H9 (cell line): ENCODE measurements at places on chromosomes 2 and 18.

DNA sequence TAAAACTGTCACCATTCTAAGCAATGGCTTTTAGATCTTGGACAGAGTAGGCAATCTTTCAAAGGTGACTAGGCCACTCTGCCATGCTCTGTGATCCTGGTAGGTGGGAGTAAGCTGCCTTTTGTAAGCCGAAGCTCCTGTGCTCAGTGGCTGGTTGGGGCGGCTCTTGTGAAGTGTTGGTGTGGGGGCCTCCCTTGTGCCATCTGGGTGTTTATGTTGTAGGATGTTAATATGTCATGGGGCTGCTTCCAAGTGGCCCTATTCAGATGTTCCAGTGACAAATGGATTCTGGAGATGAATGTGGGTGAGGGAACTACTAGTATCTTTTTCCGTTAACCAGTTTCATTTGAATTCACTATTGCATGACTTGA is 116.8 kb upstream of the SPRED2 start:
- no peaks in the 10 kb centered on the region for H3K27me3 ChIP-seq
- no peak overlapping the region for H3K4me3 ChIP-seq
- no peak overlapping the region for H3K27ac ChIP-seq
- no peaks in the 10 kb centered on the region for H3K4me1 ChIP-seq

- H3K27me3 ChIP-seq: no peaks in the 10 kb centered on the region
- H3K36me3 ChIP-seq: peaks cover 5% of the 10 kb centered on the region; the same call in 1 of the 3 replicates
- DNase-seq: no peak
- no peak overlapping the region for H3K27ac ChIP-seq
Observed at GRCh38 chr2:217593732-217594131, 409.1 kb downstream of the TNS1 start.

GRCh38 chr18:44792456-44793061 is 111.9 kb downstream of the SETBP1 start:
- no peaks in the 10 kb centered on the region; the same call in 1 of the 2 replicates for H3K4me1 ChIP-seq
- no peak overlapping the region for H3K27ac ChIP-seq
- H3K4me3 ChIP-seq: no peak overlapping the region
- no peak for DNase-seq
- H3K36me3 ChIP-seq: no peaks in the 10 kb centered on the region

GRCh38 chr2:42046819-42047487 is 868 bp upstream of the PKDCC start:
- H3K27me3 ChIP-seq: peaks cover 11% of the 10 kb centered on the region; the same call in 1 of the 2 replicates
- H3K27ac ChIP-seq: no peak overlapping the region
- H3K4me1 ChIP-seq: peaks cover 3% of the 10 kb centered on the region; the same call in 1 of the 2 replicates
- DNase-seq: peak; percentile 84
- H3K4me3 ChIP-seq: peak overlapping the region; percentile 78

DNA sequence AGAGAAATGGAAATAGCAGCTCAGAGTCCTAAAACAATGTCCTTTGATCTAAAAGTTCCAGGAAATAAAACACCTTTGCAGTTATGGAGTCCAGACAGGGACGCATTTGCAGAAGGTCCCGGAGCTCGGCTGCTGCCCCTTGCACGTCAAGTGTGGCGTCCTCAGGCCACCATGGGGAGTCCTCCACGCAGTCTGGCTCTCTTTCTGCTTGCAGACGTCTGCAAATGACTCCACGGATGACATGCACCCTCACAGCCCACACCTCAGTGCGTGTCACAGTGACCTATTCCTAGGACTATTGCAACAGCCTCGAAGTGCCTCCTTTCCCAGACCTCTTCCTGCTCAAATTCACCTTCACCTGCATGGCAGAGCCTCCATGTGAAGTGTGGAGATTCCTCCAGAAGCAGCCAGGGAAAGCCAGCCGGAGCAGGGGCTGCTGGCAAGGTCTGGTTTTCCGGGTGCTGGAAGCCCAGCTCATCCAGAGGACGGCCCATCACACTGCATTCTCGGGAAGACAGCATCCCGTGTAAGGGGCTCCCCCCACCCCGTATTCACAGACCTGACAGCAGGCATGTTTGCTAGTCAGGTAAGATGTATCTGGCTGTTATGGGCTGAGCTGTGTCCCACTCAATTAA is 137.7 kb downstream of the ASB1 start:
- no peaks in the 10 kb centered on the region for H3K36me3 ChIP-seq
- H3K4me3 ChIP-seq: no peak overlapping the region
- no peak overlapping the region for H3K27ac ChIP-seq
- no peaks in the 10 kb centered on the region for H3K27me3 ChIP-seq
- DNase-seq: no peak

- H3K36me3 ChIP-seq: no peaks in the 10 kb centered on the region
- peak; percentile 86 for DNase-seq
- no peak overlapping the region for H3K27ac ChIP-seq
- H3K27me3 ChIP-seq: no peaks in the 10 kb centered on the region
Observed at GRCh38 chr2:232890896-232891601, 21.0 kb downstream of the SNORC start.

- H3K36me3 ChIP-seq: peaks cover 54% of the 10 kb centered on the region
- H3K4me3 ChIP-seq: no peak overlapping the region
- H3K4me1 ChIP-seq: no peaks in the 10 kb centered on the region
- H3K27me3 ChIP-seq: no peaks in the 10 kb centered on the region
- no peak for DNase-seq
- H3K27ac ChIP-seq: no peak overlapping the region
Observed at GRCh38 chr2:177433402-177433801, 40.8 kb downstream of the AGPS start.

DNA sequence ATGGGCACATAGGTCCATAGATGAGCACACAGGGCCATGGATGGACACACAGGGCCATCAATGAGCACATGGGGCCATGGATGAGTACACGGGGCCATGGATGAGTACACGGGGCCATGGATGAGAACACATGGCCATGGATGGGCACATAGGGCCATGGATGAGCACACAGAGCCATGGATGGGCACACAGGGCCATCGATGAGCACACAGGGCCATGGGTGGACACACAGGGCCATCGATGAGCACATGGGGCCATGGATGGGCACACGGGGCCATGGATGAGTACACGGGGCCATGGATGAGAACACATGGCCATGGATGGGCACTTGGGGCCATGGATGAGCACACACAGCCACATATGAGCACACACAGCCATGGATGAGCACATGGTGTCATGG is 192.6 kb upstream of the HDAC4 start:
- DNase-seq: no peak
- no peaks in the 10 kb centered on the region for H3K27me3 ChIP-seq
- peaks cover 7% of the 10 kb centered on the region; the same call in 1 of the 2 replicates for H3K36me3 ChIP-seq
- H3K4me1 ChIP-seq: no peaks in the 10 kb centered on the region
- H3K4me3 ChIP-seq: no peak overlapping the region
- no peak overlapping the region for H3K27ac ChIP-seq

DNA sequence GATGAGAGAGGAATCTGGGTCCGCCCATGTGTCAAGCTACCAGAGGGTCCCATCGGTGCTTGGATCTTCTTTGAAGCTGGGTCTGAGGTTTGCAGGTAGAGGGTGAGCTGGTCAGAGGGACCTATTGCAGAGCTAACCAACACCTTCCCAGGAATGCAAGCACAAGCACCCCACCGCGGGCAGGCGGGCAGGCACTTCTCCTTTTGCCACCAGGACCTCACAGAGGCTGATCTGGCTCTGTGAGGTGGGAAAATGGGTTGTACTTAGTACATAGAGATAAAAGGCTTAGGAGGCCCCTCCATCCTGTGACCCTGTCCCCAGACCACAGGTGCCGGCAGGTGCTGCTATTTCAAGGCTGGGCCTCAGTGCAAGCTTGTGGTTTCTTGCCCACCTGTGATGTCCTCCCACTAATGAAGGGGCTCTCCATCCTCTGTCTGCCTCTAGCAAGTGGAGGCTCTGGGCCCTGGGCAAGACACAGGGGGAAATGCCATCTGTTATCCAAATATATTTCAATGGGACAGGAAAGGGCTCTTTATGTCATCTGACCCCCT is 31.4 kb upstream of the IL37 start:
- H3K4me1 ChIP-seq: no peaks in the 10 kb centered on the region
- no peaks in the 10 kb centered on the region for H3K27me3 ChIP-seq
- DNase-seq: no peak
- no peaks in the 10 kb centered on the region for H3K36me3 ChIP-seq

DNA sequence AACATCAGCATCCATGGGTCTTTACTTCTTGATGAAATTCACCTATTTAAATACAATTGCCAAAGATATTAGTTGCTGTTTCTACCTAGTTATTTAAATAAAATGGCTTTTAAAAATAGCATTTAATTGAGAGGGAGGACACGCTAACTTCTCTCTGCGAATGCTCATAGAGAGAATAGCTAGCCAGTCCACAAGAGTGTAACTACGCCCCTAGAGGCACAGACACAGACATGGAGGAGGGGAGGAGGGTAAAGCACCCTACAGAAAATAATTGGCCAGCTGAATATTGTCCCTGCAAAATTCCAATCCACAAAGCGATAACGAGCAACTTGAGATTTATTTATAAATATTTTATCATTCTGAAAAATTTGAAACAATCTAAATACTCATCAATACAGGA is 97.0 kb upstream of the PAPOLG start:
- H3K27me3 ChIP-seq: no peaks in the 10 kb centered on the region
- DNase-seq: no peak
- no peaks in the 10 kb centered on the region for H3K4me1 ChIP-seq
